Fibroblast of mammary gland (primary cell): ENCODE measurements at places on chromosomes 4 and X.

- DNase-seq, result no peak
These were observed 644.7 kb upstream of the PCDH10 start for GRCh38 chr4:132504438-132504837.

GRCh38 chrX:149398027-149398426 lies 107.1 kb downstream of the IDS start:
- no peak for DNase-seq

DNA sequence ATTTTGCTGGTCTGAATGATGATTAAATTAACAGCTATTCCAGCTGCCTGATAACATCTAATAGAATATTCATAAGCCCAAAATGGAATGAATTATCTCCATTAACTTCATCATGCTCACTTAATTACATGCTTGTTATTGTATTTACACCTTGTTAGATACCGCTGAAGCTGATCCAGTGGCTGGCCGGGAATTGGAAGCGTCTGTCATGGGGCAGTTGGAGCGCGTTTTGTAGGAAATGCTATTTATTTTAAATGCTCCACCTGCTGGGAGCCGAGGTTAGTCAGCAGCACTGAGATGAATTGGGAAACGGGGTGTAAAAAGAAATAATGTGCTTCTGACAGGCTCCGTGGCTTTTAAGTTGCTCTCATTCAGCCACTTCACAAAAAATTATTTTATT lies 25.2 kb downstream of the ARX start:
- DNase-seq, result no peak

DNA sequence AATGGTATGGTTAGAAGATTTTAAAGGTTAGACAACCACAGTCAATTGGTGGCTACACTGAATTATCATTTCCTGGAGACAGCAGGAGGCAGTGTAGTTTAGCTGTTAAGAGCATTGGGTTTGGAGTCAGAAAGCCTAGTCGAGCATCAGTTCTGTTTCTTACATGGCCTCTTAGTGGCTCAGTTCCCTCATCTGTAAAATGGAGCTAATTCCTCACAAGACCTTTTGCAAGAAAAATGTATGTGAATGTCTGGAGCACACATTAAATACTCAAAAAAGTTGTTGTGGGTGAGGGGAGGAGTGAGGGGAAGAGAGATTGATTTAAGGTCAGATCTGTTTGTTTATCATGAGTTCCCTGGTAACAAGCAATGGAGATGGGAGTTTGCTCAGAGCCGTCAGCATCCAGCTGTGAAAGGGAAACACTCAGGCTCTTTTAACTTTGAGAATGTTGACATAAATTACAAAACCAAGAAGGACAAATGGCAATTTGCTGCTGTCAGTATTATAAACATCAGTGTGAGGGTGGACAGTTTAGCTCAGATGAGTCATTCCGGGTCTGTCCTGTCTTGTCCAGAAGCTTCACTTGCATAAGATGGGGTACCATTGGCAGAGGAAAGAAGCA lies 98.2 kb upstream of the PGRMC2 start:
- DNase-seq, result peak; percentile 75

GRCh38 chr4:1715002-1715758 lies 3.1 kb upstream of the SLBP start:
- DNase-seq, result peak; percentile 25

GRCh38 chrX:42948723-42949657 lies 171.0 kb upstream of the PPP1R2C start:
- DNase-seq, result no peak

DNA sequence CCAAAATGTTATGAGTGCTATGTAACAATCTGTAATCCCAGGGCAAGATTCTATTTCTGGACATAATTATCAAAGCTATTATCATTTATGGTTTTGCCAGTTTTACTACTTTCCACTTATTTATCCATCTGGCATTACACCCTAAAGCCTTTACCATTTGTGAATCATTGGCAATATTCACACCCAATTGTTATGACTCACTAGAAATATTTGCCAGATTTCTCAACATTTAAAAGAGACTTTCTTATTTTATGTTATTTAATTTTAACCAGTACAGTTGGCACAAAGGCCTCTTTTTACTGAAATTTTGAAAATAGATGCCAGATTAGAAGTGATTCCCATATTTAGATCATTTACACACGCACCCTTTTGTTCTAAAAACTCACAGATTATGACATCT lies 242.7 kb upstream of the WDFY3 start:
- peak; percentile 50 for DNase-seq

DNA sequence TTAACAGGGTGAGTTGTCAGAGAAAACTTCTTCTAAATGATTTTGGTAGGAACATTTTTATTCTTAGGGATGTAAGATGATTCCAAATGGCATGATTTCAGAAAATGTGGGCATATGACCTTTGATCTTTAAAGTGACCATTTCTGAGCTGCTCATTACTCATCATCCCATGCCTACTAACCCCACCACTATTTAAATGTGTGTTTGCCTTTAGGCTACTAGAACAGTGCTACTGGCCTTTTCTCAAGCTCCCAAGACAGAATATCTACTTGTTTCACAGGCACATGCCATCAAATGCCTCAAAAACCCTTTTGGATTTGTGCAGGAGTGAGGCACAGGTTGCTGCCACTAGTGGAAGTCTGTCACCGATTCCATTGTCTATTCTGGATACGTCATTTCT lies 428.2 kb downstream of the ADAM29 start:
- DNase-seq, result peak; percentile 37

- no peak for DNase-seq
These were observed 304.6 kb downstream of the STK32B start for GRCh38 chr4:5355846-5356245.

- no peak for DNase-seq
These were observed 2.0 kb downstream of the RELL1 start for GRCh38 chr4:37684154-37684553.

DNA sequence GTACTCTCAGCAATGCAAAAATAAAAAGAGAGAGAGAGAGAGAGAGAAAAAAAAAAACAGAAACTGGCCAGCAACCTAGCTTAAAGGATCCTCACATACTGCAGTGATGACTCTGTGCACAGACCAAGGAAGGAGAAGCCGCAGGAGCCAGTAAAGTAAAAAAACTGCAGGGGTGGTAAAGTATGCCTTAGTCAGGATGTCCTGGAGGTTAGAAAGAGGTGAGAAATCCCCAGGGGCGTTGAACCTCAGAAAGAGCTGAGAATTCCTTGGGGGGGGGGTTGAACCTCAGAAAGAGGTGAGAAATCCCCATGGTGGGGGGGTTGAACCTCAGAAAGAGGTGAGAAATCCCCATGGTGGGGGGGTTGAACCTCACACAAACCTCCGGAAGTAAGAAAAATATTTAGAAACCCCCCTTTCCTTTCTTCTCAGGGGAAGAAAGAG lies 48.0 kb downstream of the MAGEA9 start:
- peak; percentile 34 for DNase-seq

DNA sequence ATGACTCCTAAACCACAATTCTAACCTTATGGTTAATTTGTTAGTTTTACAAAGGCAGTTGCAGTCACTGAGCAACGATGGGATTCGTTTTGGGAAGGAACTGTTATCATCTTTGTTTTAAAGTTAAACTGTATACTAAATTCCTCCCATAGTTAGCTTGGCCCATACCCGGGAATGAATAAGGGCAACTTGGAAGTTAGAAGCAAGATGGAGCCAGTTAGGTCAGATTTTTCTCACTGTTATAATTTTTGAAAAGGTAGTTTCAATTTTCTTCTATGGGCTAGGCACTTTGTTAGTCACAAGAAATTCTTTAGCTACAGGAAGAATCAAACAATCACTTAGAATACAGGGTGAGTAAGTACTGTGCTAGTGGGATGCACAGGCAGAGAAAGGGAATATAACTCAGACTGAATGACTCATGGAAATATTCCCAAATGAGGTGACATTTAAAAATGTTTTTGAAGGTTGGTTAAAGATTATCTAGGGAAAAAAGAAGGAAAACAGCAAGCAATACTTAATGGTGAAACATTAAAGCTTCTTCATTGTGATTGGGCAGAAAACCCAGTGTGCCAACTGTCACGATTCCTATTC lies 153.6 kb downstream of the MAGEB17 start:
- peak; percentile 54 for DNase-seq

DNA sequence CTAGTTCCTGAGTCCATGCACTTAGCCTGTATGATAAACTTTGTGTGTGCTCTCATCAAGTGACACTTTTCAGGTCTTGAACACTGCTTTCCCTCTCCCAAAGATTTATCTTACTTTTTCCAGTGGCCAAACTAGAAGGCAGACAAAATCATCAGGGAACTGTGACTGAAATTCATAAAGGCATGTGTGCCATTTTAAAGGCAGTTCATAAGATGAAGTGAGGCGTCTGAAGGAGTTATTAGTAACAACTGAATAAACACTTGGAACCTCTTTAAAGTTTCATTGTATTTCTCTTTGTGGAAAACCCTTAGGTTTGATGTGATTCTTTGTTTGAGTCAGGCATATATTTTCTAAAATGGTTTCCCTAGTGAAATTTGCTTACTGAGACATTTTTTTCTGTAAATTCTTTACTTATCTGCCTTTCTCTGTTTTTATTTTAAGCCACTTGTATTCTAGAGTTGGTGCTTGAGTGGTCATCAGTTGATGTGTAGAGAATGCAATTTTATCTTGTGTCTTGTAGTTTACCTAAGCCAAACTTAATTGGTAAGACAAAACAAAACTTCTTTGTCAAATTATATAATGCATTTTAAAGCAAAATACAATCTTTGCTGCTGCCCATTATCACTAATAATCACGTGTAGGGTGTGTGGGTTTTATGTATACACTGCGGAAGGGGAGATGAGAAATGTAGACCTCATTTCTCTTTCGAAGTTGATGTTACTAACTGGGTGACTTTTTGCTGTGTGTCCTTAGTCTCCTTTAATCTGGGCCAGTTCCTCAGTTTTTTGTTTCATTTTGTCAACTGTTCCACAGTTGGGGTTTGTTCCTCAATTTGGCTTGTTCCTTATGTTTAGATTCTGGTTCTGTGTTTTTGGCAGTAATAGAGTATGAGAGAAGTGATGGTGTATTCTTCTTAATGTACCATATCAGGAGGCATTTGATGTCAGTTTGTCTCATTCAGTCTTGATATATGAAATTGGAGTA lies 56.8 kb downstream of the RBPJ start:
- no peak for DNase-seq
